ENCODE measurements at places on chromosomes 11 and 22.

DNA sequence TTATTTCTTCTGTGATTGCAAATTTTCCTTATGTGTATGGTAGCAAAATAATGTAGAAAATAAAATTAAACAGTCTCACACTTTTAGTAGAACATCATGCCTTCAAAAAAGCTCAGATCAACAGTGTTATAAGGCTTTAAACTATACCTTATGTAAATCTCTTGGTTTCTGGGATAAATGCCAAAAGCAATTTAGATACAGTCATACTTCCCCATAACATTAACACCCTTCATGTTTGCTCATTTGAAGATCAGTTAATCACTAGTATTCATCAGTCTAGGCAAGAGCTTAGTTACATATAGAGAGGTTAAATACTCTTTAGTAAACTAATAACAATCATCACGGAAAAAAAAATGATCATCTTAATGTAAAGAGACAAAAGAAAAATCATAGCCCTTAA lies 421.8 kb upstream of the ANO3 start:
- DNase-seq = no peak

GRCh38 chr11:66311470-66311964 lies 5.3 kb downstream of the CD248 start:
- no peak for DNase-seq

GRCh38 chr11:116876656-116877055 lies 39.2 kb upstream of the APOA1 start:
- DNase-seq = no peak

GRCh38 chr11:133639408-133639807 lies 107.1 kb upstream of the OPCML start:
- DNase-seq = no peak

DNA sequence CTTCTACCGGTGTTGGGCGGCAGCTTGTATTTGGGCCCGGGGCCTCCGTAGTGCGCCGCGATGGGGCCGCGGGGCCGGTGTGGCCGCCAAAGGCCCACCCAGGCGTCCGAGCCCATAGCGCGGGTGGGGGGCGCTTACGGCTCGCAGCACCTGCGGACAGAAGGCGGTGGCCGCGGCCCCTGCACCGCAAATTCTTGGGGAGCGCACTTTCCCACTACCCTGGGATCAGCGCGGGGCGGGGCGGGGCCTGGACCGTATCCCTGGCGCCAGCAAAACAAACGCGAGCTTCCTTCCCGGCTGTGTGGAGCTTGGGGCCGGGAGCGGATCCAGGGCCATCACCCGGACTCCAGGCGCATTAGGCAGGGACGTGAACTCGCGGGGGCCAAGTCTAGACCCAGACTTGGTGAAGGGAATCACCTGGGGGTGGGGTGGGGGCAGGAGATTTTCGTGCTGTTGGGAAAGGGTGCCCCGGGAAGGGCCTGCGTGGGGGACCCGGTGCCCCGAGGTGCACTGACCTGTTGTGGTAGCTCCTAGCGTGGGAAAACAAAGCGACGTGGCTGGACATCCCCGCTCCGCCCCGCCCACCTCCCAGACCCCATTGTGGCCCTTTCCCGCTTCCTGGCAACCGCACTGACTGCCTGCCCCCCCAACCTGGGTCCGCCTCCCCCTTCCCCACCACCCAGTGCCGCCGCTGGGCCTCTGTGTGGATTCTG lies 2.3 kb upstream of the TYMP start:
- DNase-seq = no peak

DNA sequence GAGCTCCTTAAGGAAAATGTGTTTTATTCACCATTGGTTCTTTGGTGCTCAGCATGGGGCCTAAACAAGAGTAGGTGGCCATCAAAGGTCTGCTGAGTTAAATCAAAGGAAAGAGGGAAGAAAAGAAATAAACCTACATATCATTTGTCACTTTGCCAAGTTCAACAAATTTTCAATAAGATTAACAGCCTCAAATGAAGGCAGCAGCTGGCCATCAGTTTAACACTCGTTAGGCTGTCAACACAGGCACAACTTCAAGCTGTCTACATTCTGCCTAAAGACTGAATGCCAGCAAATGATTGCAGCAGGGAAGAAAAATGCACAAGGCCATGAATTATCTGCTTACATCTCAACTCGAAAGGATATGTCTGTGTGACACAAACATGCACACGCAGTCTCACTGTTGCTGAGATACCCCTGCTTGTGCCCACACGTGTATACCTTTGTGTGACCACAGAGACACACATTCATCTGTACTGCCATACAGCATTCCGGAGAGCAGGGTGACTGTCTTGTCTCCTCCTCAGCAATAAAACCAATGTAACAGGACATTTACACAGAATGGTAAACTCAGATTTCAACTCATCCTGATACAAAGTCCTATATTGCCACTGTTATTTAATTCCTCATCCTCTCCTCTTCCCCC lies 40.1 kb downstream of the TRIM66 start:
- DNase-seq = no peak
